GM13977 (cell line): ENCODE measurements at places on chromosomes 13 and 19.

DNA sequence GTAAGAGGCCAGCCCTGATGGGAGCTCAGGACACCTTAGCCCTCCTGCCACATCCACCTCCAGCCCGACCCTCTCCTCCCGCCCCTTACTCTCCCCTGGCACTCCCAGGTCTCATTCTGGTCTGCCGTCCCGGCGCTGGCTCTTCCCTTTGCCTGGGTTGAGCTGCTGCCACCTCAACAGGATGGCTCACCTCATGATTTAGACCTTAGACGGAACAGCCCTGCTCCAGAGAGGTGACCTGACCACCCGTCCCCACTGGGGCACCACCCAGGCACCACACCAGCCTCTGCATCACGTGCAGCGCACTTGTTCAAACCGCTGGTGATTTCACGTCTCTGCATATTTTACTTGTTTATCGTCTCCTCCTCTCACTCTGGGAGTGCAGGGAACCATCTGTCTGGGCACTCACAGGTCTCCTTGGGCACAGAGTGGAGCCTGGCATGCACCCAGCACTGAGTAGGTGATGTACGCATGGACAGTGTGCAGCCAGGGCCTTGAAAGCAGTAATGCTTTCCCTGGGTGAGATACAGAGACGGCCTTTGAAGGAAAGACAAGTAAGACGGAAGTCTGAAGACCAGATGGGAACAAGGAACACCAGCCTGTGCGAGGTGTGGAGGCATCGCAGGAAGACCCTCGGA, 183.1 kb downstream of the KATNAL1 start:
- DNase-seq: no peak

DNA sequence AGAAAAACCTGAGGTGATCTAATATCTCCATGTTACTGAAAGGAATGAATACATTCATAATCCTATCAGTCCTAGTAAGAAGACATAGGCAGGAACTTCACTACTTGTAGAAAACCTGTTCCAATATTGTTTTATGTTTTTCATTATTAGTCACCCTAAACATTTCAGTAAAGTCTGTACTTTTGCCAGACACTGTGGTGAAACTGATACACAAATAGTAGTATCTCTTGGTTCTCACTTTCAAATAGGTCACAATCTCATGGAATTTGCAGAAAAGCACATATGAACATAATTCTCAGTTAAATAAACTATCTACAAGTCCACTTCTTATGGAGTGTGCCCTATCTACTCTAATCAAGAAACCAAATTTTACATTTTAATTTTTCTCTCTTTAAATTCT, 88.3 kb upstream of the PCDH9 start:
- DNase-seq: no peak

DNA sequence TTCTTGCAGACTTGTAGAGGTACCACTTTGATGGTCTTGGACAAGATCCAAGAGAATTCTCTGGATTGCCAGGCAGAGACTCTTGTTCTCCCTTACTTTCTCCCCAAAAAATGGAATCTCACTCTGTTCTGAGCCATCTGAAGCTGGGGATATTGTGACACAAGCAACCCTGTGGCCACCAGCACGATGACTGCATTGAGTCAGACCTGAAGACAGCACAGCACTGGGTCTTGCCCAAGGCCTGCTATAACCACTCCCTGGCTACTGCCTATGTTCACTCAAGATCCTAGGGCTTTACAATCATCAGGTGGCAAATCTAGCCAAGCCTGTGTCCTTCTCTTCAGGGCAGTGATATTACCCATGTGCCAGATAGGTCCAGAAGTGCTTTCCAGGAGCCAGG, 202.5 kb upstream of the SERP2 start:
- no peak for DNase-seq

DNA sequence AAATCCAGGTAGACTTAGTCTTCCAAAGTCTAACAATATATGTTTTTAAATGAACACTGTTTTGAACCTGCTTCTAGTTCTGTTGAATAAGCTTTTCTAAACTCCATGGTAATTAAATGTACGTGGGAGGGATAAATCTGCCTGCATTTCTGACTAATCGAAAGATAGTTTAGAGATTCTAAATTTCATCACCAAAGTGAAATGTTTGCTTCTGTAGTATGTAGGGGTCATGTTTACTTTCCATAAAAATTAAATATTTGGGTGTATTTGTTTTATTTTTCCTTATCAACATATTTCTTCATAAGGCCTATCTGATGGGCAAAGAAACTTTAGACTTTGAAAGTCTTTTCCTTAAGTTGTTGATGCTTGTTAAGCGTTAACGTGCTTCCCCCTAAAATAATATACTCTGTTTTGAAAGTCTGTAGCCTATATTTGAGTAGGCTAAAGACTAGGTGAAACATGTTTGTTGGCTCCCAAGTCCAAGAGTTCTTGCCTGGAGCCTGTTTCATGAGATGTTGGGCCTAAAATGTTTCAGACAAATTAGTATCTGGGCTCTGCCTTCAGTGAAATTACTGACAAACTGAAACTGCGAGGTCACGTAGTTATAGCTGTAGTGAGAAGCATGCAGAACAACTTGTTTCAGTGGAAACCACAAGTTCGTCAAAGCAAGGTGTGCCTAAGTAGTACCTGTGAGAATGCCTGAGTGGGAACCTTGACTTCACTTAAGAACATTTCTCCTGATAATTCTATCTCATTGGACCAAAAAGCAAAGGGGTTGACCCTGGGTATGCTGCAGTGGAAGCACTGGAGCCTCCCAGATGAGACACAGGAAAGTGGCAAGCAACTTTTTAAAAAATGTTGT, 126.2 kb downstream of the LMO7 start:
- DNase-seq: peak; percentile 30

- no peak for DNase-seq
These were observed 84.2 kb downstream of the TEX26 start for GRCh38 chr13:31016342-31017325.

GRCh38 chr13:22369840-22370239, 699.0 kb downstream of the FGF9 start:
- no peak for DNase-seq

DNA sequence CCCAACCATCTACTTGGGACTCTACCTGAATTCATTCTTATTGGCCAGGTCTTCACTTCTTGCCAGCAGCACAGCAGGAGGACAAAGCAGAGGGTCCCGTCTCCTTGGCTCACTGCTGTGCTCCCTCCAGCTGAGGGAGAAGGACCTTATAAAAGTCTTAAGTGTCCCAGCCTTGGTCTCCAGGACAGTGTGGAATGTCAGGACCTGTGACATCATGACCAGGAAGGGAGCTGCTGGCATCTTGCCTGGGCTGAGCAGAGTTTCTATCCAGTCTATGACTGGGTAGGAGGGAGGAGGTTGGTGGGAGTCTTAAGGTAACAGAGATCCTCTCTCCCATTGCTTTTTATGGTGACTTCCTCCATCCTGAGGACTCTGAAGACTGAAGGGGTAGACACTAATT, 56.6 kb upstream of the ANKRD10 start:
- no peak for DNase-seq

DNA sequence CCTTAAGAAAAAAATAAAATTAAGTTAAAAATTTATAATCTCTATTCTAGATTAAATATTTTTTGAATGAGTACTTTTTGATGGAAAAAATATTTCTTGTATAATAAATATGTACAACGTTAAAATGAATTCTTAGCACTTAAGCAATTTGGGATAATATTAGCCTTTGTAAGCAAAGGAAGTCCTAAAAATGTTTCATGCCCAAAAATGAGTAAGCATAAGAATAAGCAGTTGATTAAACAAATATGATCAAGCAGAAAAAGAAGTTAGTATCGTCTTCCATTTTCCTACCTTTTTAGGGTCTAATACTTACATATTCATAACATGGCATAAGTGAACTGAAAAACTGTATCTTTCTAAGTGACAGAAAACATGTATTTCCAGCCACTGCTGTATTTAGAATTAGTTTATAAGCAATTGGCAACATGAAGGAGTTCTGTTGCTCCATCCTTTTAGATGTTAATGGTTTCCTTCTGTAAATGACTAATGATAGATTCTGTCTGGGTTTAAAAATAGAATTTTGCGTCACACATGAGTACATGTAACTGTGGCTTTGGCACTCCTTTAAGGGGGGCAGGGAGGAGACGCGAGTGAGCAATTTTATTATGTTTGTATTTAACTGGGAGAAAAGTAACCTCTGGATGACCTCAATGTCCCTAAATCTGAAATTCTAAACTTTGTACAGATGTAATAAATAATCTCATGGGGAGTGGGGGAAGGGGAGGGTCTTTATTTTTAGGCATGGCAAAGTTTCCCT, 237.4 kb downstream of the RGCC start:
- no peak for DNase-seq

DNA sequence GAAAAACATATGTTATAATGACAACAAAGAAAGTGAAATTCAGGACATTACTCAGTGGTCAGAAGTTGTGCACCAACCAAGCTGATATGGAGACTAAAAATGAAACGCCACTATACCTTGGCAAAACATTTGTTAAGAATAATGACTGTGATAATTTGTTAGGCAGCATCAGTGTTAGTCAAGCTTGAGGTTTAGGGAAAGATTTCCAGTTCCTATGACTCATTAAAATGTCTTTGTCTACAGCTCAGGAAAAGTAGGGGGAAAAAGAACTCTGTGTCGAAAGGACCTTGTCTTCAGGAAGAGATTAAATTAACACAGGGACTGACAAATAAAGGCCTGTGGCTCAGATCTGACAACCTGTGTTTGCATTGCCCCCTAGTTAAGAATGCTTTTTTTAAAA, 764.1 kb upstream of the SLITRK6 start:
- DNase-seq: no peak

- peak; percentile 41 for DNase-seq
These were observed 202.2 kb upstream of the STARD13 start for GRCh38 chr13:33487575-33488243.

- no peak for DNase-seq
These were observed 412.9 kb upstream of the SPRY2 start for GRCh38 chr13:80753866-80754265.

DNA sequence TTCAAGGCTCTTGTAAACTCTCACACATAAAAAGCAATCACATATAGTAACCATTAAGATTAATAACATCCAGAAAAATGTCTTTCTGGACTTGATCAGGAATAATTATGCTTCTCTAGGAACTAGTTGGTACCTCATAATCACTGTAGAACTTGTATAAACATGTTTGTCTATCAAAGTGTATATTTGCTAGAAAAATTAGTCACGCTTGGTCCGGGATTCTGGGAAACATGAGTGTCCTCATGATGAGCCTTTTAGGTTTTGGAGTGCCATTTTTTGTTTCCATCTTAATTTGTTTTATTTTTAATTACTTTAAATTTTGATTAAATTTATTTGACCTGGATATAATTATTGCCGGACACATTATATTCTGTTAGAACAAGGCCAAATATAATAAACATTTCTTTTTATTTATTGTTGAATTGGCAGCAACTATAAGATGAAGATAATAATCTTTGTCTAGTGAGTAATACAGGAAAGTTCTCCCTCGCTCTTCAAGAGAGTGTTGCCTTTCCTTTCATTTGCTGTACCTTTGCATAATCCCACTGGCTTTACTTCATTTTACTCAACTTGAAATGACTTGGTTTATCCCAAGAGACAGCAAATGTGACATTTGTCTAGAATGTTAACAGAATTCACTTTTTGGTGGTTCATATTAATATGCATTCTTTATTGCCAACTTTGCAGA, 207.0 kb downstream of the NALCN start:
- no peak for DNase-seq

- no peak for DNase-seq
These were observed 46.3 kb downstream of the URI1 start for GRCh38 chr19:29988351-29988750.

GRCh38 chr19:50341091-50341564, 12.0 kb upstream of the KCNC3 start:
- DNase-seq: peak; percentile 61

DNA sequence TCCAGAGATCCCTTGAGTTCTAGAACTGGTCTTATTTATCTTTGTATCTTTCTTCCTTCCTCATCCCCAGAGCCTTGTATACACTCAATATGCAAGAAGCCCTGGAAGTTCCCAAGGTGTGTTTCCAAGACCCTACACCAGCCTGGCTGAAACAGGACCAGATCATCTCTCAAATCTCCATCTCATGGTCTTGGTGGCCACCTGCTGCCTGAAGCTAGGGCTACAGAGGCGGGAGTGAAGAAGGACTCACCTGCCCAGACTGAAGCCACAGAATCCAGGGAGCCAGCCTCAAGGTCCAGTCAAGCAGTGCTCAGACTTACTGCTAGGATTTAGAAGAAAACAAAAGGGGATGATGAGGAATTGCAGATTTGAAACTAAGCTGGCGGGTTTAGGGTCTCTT, 6.1 kb upstream of the CYSLTR2 start:
- no peak for DNase-seq
